ENCODE measurements at places on chromosomes 6 and 20.

DNA sequence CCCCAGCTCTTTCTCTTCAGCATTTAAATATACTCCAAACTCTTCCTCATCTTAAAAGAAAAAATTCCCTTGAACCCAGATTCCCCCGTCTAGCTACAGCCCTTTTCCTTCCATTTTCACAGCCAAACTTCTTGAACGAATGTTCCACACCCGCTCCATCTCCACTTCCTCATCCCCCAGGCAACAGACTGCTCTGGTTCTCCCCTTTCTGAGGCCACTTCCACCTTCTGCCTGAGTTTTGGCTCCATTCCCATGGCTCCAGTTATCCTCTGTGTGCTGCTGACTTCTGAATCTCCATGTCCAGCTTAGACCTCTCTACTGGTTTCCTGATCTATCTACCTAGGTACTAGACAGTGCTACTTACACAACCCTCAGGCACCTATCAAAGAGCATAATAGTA, 106.4 kb downstream of the RALGAPA2 start:
- DNase-seq, result no peak

GRCh38 chr6:127902933-127903332, 2.1 kb upstream of the THEMIS start:
- DNase-seq, result no peak

- no peak for DNase-seq
Measured at GRCh38 chr6:169755162-169755561, 3.7 kb downstream of the ERMARD start.

DNA sequence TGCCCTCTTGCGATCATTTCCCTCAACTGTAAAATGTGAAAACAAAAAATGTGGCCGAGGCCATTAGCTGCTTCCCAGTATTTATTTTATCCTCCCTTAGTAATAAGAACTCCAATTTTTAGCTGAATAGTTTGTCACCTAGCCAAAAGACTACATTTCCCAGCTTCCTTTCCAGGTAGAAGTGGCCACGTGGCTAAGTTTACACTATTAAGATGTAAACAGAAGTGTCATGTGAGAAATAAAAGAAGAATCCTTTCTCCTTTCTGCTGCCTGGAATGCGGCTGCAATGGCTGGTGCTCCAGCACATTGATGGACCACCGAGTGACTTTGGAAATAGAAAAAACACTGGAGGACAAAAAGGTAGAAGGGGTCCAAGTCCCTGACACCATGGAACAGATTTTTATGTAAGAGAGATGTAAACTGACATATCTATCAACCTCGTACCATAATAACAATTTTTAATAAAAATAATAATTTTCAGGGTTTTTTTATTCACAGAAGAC, 268.8 kb downstream of the PKHD1 start:
- DNase-seq, result no peak

DNA sequence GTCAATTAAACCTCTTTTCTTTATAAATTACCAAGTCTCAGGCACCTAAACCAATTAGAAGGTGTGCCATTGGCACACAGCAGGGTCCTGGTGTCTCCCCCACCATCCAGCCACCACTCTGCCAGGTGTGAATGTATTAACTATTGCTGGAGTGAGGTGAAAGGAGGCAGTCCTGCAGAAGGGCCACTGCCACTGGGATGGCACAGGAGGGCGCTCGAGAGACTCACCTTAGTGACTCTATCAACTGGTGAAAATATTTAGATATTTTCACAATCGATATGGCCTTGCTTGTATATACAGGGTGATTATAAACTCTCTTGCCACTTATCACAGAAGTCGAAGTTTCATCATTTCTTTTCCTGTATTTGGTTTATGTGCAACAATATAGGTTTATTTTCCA, 145.6 kb upstream of the ESR1 start:
- DNase-seq, result no peak

DNA sequence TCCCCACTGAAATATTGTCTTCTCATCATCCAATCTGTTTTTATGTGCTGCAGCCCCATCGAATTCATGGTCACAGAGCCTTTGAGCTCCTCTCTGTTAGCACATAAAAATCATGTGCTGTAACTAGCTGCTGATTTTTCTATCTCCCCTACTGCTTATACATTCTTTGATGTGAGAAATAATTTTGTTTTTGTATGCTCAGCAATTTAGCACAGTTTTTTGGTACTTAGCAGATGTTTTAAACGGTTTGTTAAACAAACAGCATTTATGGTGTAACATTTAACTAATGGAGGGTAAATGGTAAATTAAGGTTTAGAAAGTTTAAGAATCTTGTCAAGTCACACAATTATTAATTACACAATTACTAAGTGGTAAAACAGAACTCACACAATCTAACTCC, 131.8 kb upstream of the C6orf118 start:
- no peak for DNase-seq

- DNase-seq, result no peak
Measured at GRCh38 chr20:40305303-40305702, 383.7 kb downstream of the MAFB start.

Data from stimulated activated CD4-positive, alpha-beta T cell treated with anti-CD3 and anti-CD28 coated beads, Interleukin-12 subunit alpha, Interleukin-12 subunit beta, amount 100 ng/mL, for 48 hours (primary cell).